T follicular helper cell (primary cell): ENCODE measurements at places on chromosomes 16 and 17.
A peak's percentile ranks its signal among the peaks of the same experiment; 100 is the strongest.

DNA sequence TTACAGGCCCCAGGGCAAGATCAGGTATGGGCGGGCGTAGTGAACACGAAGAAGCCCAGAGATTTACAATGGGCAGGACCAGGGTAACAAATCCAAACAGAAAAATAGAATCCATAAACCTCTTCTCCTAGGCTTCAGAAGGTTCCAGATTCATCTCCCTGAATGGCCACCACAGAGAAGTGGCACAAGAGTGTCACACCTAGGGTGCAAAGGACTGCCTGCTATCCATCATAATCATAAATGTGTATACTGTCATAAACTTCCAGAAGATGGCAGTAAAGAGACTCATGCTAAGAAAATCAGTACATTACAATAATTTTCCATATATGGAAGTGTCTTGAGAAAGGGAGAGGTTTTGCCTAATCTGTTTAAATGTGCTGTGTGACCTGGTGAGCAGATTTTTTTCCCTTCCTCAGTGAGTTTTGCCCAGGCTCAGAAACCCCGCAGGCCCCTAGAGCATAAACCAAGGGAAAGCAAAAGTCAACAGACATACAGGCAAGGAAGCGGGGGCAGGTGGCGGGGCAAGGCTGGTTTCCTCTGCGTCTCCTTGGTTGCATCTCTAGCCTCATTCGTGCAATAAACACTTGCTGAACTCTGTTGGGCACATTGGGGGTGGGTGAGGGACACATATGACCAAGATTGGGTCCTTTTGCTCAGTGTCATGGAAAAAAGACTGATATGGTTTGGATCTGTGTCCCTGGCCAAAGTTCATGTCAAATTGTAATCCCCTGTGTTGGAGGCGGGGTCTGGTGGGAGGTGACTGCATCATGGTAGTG is 92.0 kb upstream of the CDH5 start:
- no peak for DNase-seq

- DNase-seq: no peak
Observed at GRCh38 chr16:86665319-86665675, 86.9 kb downstream of the FOXL1 start.

GRCh38 chr16:86681031-86681756 is 102.8 kb downstream of the FOXL1 start:
- no peak for DNase-seq

DNA sequence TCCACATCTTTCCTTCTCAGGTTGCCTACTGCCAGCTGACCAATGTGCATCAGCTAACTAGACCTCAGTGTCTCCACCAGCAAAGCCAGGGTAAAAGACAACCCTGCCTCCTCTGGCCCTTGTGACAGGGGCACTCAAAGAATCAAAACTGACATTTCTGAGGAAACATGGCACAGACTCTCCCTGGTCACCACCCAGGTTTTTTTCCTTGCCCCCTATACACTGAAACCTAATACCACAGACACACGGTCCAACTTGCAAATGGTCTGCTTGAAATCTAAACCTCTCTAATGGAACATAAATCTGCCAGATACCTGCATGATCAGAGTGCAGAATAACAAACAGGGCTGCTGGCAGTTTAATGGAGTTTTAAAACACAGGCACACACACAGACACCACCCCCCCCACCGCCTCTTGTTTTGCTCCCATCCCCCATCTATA is 19.5 kb upstream of the CORO6 start:
- DNase-seq: no peak

- no peak for DNase-seq
Observed at GRCh38 chr17:80594431-80595269, 50.0 kb downstream of the RPTOR start.

DNA sequence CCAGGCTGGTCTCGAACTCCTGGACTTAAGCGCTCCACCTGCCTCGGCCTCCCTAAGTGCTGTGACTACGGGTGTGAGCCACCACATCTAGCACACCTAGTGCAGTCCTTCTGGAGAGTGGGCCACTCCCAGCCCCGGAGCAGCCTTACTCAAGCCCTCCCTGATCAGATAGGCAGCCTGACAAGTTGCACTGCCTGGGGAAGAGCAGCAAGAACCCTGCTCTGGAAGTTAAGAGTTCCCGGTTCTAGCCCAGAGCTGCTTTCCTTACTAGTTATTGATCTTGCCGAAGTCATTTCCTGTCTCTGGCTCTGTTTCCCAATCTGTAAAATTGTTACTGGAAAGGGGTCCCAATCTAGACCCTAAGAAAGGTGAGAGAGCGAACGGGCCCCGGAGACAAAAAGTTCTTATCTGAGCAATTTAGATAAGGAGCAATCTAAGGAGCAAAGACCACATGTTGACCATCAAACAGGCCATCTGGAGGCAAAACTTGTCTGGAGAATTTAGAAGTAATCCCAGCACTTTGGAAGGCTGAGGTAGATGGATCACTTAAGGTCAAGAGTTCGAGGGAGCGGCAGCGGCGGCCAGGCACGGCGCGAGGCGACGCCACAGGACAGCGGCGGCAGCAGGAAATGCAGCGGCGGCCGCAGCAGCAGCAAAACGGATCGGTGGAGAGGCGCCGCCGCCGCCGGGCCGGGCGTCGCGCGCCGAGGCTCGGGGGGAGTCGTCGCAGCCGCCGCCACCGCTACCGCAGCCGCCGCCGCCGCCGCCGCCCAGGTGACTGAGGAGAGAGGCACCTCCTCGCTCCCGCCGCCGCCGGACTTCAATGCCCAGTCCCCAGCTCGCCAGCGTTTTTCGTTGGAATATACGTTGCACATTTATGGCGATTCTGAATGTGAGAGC is 4.3 kb upstream of the NAGLU start:
- peak; percentile 31 for DNase-seq

GRCh38 chr16:9235867-9236266 is 144.4 kb downstream of the HAPSTR1 start:
- DNase-seq: no peak

DNA sequence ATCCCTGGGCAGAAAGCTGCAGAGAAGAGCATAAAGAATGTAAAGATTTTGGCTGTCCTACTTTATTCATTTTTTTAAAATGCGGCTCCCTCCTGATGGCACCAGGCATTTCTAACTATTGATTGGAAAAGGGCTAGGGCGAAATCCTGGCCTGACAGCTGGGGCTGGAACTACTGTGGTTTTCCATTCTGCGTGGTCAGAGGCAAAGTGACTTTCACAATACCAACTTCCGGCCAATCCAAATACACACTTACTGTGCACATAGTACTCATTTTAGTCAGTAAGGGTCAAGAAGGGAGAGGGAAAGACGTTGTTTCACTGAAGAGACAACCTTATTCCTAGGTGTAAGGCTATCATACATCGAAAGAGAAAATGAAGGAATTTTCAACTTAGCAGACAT is 113.8 kb upstream of the PMFBP1 start:
- DNase-seq: no peak
